Activated CD8-positive, alpha-beta memory T cell treated with anti-CD3 and anti-CD28 coated beads, Interleukin-2, amount 10 ng/mL, durations not matched to agents 7 days and 5 days (primary cell): ENCODE measurements at places on chromosomes 2 and 18. TPM values are rescaled to one million over a fixed set of nuclear protein-coding genes. Genes with fewer than 3 reads are reported as not detected.

Gene ERMN
- 3.7 TPM for total RNA-seq

GRCh38 chr2:3179208-3179607 lies 198.4 kb downstream of the EIPR1 start:
- no peak for DNase-seq

GRCh38 chr2:88656690-88657089 lies 29.4 kb upstream of the EIF2AK3 start:
- no peak for DNase-seq

- DNase-seq, result no peak
Observed at GRCh38 chr2:109537565-109538222, 76.1 kb downstream of the SEPTIN10 start.

GRCh38 chr2:168541858-168542257 lies 85.8 kb downstream of the CERS6 start:
- DNase-seq, result no peak

DNA sequence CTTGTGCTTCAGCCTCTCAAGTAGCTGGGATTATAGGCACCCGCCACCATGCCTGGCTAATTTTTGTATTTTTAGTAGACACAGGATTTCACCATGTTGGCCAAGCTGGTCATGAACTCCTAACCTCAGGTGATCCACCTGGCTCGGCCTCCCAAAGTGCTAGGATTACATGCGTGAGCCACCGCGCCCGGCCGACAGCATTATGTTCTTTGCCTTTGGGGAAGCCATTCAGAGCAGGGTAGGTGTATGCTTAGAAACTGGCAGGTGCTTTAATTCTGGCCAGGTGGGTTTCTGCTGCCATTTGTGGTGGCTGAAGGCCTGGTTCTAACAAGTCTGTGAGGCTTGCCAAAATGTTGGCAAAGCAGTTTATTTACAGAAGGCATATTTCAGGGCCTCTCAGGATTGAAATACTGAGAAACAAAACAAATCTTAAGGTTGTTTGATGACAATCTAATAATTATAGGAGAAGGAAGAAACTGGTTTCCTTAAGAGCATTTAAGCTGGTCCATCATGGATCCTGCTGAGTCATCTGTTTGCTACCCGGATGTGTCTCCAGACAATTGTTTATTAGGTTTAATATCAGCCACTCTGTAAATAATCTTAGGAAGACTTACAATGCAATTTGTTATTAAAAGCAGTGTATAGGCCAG lies 16.0 kb downstream of the SLC20A1 start:
- DNase-seq, result no peak

GRCh38 chr18:8176554-8176953 lies 432.7 kb upstream of the RAB12 start:
- no peak for DNase-seq

GRCh38 chr18:34933909-34934661 lies 107.1 kb upstream of the MAPRE2 start:
- DNase-seq, result no peak
